ENCODE measurements at places on chromosomes 3 and 15. TPM values are rescaled to one million over a fixed set of nuclear protein-coding genes. Genes with fewer than 3 reads are reported as not detected.

Gene FBXL2
- polyA plus RNA-seq = 33.3 TPM

Gene HTR3E
- polyA plus RNA-seq = not detected

Gene TEX264
- 70.0 TPM for polyA plus RNA-seq

Gene SEMA3G
- polyA plus RNA-seq = 28.5 TPM

Gene DCLK3
- 0.59 TPM for polyA plus RNA-seq

Gene BTD
- 22.4 TPM for polyA plus RNA-seq

Gene DNAH12
- 0.89 TPM for polyA plus RNA-seq

Gene ACVR2B
- polyA plus RNA-seq = 14.4 TPM

Gene TPRG1
- polyA plus RNA-seq = 0.93 TPM

Gene LDHAL6B
- 0.32 TPM for polyA plus RNA-seq

Gene FSIP1
- polyA plus RNA-seq = 1.5 TPM

Gene SLC28A1
- 0.75 TPM for polyA plus RNA-seq

Gene NCEH1
- polyA plus RNA-seq = 4.4 TPM

All from left renal pelvis (tissue), 4 donors.